ENCODE measurements at places on chromosomes 16 and 17. TPM values are rescaled to one million over a fixed set of nuclear protein-coding genes. Genes with fewer than 3 reads are reported as not detected.
A peak's percentile ranks its signal among the peaks of the same experiment; 100 is the strongest.

NECAB2 gene
- total RNA-seq, result 1.4 TPM

DNA sequence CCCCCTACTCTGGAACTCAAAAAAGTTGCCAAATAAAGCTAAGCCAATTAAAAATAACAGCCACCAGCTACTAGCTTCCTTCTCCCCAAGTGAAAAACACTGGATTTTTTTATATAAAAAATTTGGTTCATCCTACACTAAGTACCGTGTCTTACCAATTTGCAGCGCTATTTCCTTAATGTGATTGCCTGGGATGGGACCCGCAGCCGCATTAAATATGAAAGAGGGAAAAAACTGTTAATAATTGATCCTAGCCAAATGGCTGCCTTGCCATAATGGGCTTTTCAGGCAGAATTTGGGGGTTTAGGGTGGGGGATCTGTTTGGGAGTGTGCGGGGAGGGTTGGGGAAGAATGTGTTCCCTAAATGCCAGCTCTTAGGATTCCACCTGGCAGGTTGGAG lies 2.0 kb downstream of the HOXB9 start:
- no peak overlapping the region for H3K4me3 ChIP-seq
- H3K27ac ChIP-seq, result no peak overlapping the region
- H3K36me3 ChIP-seq, result no peaks in the 10 kb centered on the region
- DNase-seq, result no peak

DNA sequence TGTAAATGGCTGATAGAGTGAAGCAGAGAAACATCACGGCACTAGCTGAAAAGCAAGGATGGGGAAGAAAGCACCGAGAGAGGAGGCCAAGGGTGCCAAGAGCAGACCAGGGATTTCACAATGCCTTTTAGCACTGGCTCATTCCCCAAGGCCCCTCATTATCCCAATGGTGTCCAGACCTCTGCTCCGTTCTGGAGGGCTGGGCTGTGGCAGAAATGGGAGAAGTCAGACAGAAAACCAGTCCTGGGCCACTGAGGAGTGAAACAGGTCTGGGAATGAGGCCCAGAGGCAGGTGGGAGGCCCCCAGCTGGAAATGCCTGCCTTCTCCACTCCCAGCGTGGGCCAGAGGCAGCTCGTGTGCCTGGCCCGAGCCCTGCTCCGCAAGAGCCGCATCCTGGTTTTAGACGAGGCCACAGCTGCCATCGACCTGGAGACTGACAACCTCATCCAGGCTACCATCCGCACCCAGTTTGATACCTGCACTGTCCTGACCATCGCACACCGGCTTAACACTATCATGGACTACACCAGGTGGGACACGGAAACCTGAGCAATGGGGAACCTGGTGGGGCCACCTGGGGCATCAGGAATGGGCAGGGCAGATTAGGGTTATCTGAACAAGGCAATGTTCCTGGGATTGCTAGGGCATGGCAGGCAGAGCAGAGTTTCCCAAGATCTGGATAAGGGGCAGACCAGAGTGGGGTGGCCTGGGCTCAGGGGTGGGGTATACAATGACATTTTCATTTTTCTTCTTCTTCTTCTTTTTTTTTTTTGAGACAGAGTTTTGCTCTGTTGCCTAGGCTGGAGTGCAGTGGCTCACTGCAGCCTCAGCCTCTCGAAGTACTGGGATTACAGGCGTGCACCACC lies 20.3 kb downstream of the ANKRD40 start:
- no peaks in the 10 kb centered on the region for H3K27me3 ChIP-seq
- peaks cover 3% of the 10 kb centered on the region for H3K4me1 ChIP-seq
- no peaks in the 10 kb centered on the region for H3K36me3 ChIP-seq
- peak; percentile 56 for DNase-seq
- no peak overlapping the region for H3K4me3 ChIP-seq
- no peak overlapping the region for H3K27ac ChIP-seq

PLCG2 gene
- 5.9 TPM for total RNA-seq

DNA sequence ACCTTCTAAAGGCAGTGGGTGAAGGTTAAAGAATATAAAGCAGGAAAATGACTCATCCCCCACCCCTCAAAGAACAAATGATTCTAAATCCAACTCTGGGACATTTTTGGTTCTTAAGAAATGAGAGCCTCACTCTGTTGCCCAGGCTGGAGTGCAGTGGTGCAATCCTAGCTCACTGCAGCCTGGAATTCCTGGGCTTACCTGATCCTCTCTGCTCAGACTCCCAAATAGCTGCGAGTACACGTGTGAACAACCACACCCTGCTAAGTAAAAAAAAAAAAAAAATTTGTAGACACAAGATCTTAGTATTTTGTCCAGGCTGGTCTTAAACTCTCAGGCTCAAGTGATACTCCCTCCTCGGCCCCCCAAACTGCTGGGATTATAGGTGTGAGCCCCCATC lies 298.8 kb upstream of the MAF start:
- no peaks in the 10 kb centered on the region for H3K4me1 ChIP-seq
- H3K36me3 ChIP-seq, result no peaks in the 10 kb centered on the region
- no peak for DNase-seq

DNA sequence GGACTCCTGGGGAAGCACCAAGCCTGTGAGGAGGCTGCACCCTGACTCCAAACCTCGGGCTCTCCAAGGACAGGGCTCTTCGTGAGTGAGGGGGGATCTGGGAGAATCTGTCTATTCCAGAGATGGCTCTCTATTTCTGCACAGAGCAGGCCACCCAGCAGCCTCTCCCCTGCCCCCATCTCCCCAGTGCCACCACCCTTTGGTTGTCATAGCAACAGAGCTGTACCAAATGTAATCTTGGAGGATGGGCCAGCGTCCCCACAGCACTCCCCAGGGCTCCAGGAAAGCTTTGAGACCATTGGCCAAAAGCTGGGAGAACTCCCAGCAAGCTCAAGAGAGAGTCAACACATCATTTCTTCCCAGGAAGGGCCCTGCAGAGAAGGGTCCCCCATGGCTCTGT lies 49.3 kb downstream of the ABCC12 start:
- H3K36me3 ChIP-seq, result no peaks in the 10 kb centered on the region
- H3K4me1 ChIP-seq, result peaks cover 5% of the 10 kb centered on the region
- H3K4me3 ChIP-seq, result no peak overlapping the region
- no peaks in the 10 kb centered on the region for H3K27me3 ChIP-seq
- H3K27ac ChIP-seq, result no peak overlapping the region

KCNG4 gene
- not detected for total RNA-seq

PRRT2 gene
- total RNA-seq, result 13.3 TPM

ENO3 gene
- total RNA-seq, result 12.1 TPM

METRN gene
- 36.9 TPM for total RNA-seq

DNA sequence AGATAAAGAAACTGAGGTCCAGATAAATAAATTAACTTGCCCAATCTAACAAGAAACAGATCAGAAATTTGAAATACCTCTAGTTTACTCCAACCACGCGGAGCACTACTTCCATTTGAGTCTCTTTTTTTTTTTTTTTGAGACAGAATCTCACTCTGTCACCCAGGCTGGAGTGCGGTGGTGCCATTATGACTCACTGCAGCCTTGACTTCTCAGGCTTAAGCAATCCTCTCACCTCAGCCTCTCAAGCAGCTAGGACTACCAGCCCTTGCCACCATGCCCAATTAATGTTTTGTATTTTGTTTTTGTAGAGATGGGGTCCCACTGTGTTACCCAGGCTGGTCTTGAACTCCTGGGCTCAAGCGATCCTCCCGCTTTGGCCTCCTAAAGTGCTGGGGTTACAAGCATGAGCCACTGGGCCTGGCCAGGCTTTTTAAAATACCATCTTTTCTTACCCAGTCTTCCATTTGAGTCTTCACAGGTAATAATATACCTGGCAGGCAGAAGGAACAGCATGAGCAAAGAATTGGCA lies 3.3 kb upstream of the NACA2 start:
- H3K36me3 ChIP-seq, result no peaks in the 10 kb centered on the region
- H3K27ac ChIP-seq, result no peak overlapping the region
- no peaks in the 10 kb centered on the region for H3K4me1 ChIP-seq
- H3K4me3 ChIP-seq, result no peak overlapping the region
- no peaks in the 10 kb centered on the region for H3K27me3 ChIP-seq

ZNF205 gene
- total RNA-seq, result 29.1 TPM

DNA sequence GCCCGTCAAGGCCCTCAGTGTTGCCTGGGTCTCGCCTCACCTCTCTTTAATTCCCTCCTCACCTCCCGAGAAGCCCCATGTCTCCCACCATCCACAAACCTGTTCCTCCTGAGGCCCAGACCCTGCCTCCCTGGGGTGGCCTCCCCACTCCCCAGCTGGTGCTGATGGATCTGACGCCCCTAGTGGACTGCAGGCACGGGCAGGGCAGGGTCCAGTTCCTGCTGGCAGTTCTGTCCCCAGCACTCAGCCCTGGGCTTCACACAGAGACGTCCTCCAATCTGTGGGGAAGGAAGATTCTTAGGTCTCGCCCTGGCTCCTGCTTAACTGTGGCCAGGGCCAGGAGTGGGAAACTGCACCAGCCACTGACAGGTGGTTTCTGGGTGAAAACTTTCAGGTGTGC lies 108.8 kb downstream of the AMFR start:
- H3K4me3 ChIP-seq, result no peak overlapping the region
- H3K36me3 ChIP-seq, result no peaks in the 10 kb centered on the region
- H3K27me3 ChIP-seq, result no peaks in the 10 kb centered on the region
- H3K4me1 ChIP-seq, result no peaks in the 10 kb centered on the region

FAM20A gene
- total RNA-seq, result 1.6 TPM

GRCh38 chr17:309361-309888 lies 43.2 kb downstream of the RPH3AL start:
- H3K4me3 ChIP-seq, result no peak overlapping the region
- H3K36me3 ChIP-seq, result no peaks in the 10 kb centered on the region
- DNase-seq, result peak; percentile 87
- no peaks in the 10 kb centered on the region for H3K27me3 ChIP-seq

ABCA6 gene
- total RNA-seq, result not detected

GJD3 gene
- total RNA-seq, result 1.4 TPM

DNA sequence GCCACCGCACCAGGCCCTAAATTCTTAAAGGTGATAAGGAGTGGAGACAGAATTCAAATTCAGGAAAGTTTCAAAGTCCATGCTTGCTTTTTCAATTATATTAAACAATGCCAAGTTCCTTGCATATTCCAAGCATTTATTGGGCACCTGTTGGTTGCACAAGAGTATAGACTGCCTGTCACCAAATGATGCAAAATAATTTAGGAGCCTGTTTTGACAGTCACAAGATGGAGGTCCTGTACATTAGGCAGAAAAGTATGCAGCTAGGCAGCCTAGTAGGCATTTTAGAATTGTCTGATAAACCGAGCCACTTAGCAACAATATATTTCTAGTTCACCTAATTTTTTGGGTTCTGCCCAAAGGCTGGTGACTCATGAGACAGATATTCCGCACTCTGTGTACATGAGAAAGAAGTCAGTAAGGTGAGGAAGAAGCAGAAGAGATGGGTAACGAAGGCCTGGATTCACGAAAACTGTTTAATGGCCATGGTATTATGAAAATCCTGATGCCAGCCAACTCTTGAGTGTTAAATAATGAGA lies 7.3 kb downstream of the ACACA start:
- H3K4me3 ChIP-seq, result no peak overlapping the region
- no peak overlapping the region for H3K27ac ChIP-seq
- H3K27me3 ChIP-seq, result no peaks in the 10 kb centered on the region
- H3K4me1 ChIP-seq, result no peaks in the 10 kb centered on the region

TOP2A gene
- 258 TPM for total RNA-seq

NPIPA8 gene
- 16.7 TPM for total RNA-seq

DNA sequence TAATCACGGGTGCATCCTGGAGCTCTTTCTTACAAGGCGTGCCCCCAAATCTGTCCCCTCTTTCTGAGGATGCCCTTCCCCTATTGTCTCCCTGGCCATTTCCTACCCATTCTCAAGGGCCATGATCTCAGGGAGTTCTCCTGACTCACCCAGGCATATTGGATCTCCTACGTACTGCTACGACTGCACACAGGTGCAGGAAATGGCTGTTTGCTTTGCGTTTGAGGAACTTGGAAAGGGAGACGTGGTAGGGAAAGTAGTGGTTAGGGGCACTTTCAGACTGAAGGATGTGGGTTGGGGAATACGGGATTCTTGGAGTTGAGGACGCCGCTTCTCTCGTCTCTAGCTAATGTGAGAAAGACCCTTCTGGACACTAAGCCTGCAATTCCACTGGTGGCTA lies 18.7 kb upstream of the MEOX1 start:
- no peaks in the 10 kb centered on the region for H3K27me3 ChIP-seq
- no peaks in the 10 kb centered on the region for H3K36me3 ChIP-seq
- DNase-seq, result no peak
- H3K27ac ChIP-seq, result no peak overlapping the region

DNA sequence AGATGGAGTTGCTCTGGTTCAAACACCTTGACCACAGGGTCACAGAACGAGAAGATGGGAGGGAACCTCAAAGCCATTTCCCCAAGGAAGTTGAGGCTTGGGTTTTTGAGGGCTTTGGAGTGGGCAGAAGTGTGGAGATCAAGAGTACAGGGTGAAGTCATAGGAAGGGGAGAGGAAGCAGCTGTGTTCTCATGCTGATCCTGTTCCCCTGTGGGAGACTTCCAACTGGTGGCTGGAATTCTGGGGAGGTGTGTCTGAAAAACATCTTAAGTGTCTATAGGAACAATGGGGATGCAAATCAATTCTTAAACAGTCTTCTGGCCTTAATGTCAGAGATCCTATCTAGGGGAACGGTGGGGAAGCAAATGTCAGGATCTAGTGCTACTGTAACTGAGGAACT lies 38.8 kb upstream of the HSBP1 start:
- no peak overlapping the region for H3K4me3 ChIP-seq
- H3K27me3 ChIP-seq, result no peaks in the 10 kb centered on the region
- peaks cover 18% of the 10 kb centered on the region for H3K4me1 ChIP-seq

HLF gene
- 0.35 TPM for total RNA-seq

DNA sequence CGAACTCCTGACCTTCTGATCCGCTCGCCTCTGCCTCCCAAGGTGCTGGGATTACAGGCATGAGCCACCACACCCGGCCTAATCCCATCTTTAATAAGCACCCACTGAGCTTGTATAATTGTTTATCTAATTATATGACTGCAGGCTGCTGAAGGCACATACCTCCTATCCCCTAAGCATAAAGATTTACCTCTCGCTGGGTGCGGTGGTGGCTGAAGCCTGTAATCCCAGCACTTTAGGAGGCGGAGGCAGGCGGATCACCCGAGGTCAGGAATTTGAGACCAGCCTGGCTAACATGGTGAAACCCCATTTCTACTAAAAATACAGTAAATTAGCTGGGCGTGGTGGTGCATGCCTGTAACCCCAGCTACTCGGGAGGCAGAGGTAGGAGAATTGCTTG lies 20.1 kb upstream of the YWHAE start:
- H3K27me3 ChIP-seq, result no peaks in the 10 kb centered on the region
- no peaks in the 10 kb centered on the region for H3K4me1 ChIP-seq
- H3K4me3 ChIP-seq, result no peak overlapping the region
- no peak overlapping the region for H3K27ac ChIP-seq

- no peak overlapping the region for H3K27ac ChIP-seq
- no peaks in the 10 kb centered on the region for H3K36me3 ChIP-seq
- no peak overlapping the region for H3K4me3 ChIP-seq
- no peak for DNase-seq
- H3K27me3 ChIP-seq, result peaks cover 14% of the 10 kb centered on the region
Observed at GRCh38 chr17:3962217-3962964, 1.8 kb downstream of the ATP2A3 start.

TGFB1I1 gene
- 4.2 TPM for total RNA-seq

KRTAP1-1 gene
- not detected for total RNA-seq

SPAG7 gene
- total RNA-seq, result 85.3 TPM

VWA3A gene
- not detected for total RNA-seq

DNA sequence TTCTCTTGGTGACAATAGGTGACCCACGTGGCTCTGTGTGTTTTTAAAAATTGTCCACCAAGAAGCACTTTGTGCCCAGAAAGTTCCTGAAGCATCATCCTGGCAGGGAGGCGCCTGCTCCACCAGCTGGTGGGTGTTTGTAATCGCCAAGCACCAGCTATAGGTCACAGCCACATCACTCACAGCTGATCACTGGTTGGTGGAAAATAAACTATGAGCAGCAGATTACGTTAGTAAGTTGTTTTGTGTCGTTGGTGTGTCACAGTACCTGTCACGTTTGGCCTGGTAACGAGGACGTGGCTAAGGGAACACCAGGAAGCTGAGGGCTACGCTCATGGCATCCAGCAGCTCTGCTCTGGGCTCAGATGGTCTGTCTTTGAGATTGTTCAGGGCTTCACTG lies 10.1 kb downstream of the MRM3 start:
- no peaks in the 10 kb centered on the region for H3K27me3 ChIP-seq
- H3K27ac ChIP-seq, result 0 out of 2 replicates have a peak overlapping the region, but pooled peaks have one; percentile 39
- no peak overlapping the region for H3K4me3 ChIP-seq
